ENCODE measurements at places on chromosomes 5 and 9.

DNA sequence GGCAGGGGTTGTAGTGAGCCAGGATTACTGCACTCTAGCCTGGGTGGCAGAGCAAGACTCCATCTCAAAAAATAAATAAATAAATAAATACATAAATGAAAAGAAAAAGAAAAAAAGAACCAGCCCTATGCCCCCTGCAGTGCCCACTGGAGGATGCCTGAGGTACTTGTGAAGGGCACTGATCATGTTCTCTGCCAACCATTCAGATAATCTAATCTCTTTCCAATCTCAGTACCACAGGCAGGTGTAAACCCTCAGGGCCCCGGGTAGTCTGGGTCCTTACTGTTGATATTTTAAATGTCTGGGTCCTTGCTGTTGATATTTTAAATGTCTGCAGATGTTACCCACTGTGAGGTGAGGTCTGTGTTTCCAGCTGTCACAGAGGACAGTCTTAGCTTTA, 321.8 kb upstream of the ADCY2 start:
- DNase-seq: no peak

DNA sequence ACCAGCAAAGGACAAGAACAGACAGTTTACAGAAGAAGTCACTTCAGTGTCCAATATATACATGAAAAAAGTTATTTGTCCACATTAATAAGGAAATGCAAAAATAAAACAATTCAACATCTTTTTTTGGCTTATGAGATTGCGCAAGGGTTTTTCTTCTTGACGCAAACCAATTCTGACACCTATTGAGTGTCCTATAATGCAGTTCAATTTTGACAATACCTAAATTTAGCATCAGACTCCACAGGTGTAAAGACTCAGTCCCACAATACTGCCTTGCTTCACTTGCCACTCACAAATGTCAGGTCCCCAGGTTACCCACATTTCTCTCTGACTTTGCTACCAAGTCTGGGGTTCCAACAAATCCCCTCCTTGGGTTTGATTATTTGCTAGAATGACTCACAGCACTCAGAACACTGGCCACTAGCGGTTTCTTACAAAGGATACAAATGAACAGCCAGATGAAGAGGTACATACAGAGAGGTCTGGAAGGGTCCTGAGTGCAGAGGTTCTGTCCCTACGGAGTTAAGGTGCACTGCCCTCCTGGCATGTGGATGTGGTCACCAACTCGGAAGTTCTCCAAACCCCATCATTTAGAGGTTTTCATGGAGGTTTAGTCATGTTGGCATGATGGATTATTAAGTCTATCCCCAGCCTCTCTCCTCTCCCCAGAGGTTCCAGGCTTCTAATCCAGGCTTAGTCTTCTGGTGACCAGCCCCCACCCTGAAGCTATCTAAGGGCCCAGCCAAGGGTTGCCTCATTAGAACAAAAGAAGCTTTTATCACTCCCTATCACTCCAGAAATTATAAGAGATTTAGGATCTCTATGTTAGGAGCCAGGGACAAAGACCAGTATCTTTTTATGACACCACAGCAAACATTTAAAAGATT, 27.0 kb upstream of the SLC22A5 start:
- DNase-seq: no peak

DNA sequence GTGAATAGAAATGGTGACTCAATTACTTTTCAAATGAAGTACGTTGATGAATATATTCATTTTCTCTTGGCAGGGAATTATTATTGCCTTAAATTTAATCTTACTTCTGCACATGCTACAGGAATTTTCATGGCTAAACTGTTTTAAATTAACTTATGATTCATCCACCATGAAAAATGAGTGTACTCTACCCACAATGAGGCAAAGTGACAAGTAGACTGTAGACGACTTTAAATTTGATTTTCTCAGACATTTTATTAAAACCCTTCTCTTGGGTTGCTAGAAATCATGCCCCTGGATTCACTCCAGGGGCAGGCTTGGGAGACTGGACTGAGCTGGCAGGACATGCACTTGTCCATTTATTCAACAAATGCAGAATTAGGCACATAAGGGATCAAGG, 23.5 kb upstream of the ERAP2 start:
- no peak for DNase-seq

GRCh38 chr5:33937017-33937706, 976 bp downstream of the RXFP3 start:
- no peak for DNase-seq

- no peak for DNase-seq
Measured at GRCh38 chr5:95317085-95317484, 32.2 kb upstream of the MCTP1 start.

DNA sequence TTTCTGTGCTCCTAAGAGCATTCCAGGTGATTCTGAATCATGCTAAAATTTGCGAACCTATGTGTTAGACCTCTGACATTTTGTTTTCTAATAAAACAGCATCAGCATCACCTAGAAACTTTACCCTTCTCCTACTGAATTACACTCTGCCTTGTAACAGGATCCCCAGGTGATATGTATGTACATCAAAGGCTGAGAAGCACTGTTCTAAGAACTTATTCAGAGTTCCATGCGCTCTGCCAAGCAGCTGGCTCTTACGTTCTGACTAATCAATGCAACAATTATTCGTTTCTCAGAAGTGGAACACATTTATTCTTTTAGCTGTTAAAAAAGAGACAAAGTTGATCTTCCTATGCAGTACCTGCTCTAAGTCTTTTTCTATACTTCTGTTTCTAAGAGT, 228.6 kb downstream of the SLF1 start:
- no peak for DNase-seq

DNA sequence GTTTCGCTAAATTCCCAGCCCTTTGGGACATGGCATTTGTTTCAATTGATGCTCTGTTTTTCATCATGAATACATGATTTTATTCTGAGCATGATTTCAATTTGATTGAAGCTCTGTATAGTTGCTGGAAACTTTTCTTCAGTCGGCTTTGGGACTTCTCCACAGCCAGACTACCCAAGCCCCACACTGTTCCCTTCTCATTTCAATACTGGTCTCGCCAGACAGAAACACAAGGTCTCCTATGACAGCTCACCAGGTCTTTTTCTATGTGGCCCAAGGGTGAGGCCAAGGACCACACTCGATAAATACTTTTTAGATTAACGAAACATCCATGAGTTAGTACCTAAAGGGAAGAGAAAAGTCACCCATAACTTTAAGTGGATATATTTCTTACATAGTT, 132.2 kb downstream of the ARL15 start:
- DNase-seq: no peak

DNA sequence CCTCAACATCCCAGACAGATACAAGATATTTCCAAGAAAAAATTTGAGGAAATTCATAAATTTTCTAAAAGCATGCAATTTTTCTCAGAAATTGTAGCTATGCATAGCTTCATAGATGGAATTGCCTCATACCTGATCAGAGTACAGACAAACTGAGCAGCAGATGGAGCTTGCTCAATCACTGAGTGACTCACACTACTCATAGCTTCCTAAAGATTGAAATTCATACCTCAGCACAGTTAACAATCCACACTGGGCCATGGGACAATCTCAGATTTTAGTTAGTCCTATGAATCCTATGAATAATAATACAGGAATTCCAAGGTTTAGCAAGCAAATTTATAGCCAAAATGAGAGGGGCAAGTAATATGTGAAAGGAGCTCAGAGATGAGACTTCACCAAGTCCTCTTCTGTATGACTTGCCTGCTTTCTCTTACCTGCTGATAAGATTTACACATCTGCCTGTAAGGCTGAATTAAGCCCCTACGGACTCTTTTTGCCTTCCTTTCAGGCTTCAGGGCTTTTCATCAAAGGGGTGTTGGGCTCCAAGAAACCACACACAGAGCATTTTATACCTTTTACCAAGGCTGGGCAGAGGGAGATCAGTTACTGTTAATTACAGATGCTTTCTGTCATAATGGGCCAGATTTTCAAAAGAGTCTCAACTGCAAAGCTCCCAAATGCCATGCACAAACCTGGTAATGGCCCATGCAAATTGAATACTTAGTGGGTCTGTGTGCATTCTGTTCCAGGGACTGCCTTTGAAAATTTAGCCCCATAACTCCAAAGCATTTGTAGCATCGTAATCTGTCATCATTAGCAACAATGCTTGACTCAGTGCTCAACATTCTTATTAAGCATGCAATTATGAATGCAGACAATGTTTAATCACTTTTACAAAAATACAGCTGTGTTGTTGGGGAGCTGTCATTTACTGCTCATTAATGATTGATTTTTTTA, 439.3 kb downstream of the DTWD2 start:
- no peak for DNase-seq

DNA sequence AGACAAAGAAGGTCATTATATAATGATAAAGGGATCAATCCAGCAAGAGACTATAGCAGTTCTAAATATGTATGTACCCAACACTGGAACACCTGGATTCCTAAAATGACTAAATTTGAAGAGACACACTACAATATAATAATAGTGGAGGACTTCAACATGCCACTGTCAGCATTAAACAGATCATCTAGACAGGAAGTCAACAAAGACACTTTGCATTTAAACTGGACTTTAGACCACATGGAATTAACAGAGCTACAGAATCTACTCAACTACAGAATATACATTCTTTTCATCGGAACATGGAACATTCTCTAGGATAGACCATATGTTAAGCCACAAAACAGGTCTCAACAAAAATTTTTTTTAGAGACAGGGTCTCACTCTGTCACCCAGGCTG, 58.3 kb upstream of the TLX3 start:
- DNase-seq: no peak

GRCh38 chr5:157671592-157672330, 428 bp downstream of the C5orf52 start:
- no peak for DNase-seq

DNA sequence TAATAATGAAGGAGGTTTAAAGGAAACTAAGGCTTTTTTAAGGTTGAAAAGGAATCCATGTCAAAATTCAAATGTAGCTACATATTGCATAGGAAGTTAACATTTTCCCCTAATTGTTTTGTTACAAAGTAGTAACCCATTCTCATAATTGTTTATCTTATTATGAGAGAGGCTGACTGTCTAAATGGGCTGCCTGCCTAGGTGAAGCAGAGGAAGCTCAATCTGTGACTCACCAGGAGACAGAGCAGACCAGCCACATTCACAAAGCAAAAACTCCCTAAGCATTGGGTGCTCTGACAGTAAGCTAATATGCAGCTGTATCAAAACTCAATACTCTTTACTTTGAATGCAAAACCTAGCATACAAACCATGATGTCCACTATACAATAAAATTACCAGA, 208.5 kb downstream of the ROR2 start:
- no peak for DNase-seq

All from activated T-helper 9 cell treated with anti-CD3 and anti-CD28 coated beads, Interleukin-2, amount 50 U/mL, for 16 hours (primary cell).